ENCODE measurements at places on chromosomes 3 and 15.

DNA sequence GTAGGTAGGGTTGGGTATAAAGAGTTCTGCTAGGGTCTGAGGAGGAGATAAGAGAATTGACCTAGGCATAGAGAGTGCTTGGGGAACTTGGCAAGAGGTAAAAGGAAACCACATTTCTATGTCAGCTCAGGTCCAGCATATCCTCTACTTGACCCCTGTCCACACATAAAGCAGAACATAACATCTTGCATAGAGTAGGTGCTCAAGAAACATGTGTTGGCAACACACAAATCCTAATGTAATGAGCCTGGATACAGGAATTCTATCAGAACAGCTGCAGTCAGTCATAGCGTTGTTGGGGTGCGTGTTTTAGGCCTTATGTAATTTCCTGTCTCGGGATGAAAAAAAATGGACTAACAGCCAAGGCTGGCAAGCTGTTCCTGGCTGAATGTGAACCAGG, 35.0 kb upstream of the PLCL2 start:
- no peak for DNase-seq

DNA sequence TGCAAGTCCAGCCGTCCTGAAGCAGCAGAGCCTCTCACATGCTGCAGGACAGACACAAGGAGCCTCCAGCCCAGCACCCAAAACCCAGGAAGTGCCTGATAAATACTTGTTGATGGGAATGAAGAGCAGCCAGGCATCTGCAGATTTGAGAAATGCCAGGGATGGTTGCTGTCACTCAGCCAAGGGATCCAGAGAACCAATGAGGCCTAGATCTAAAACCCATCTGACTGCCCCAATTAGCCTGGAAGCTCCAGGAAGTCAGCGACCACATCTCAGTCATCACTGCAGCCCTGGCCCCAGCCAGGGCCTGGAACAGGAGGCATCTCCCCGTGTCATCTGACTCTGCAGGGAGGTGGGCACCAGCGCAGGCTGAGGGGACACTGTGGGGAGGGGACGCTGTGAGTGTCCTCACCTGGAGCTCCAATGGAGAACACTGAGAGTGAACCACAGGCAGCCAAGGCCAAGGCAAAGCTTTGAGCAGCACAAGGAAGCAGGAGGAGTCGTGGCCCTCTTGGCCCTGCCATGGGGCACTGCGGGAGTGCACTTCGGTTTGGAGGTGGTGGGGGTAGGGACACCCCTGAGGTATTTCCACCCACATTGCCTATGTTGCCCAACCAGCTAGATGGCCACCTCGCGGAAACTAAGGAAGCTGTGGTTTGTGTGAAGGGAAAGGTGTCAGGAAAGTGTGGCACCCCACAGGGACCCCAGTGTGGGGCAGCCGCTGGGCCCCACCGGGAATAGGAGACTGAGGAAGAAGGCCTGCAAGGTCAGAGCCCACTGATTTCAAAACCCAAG, 229.5 kb downstream of the VPS13C start:
- no peak for DNase-seq

GRCh38 chr3:30643763-30644462, 37.5 kb downstream of the TGFBR2 start:
- peak; percentile 61 for DNase-seq

DNA sequence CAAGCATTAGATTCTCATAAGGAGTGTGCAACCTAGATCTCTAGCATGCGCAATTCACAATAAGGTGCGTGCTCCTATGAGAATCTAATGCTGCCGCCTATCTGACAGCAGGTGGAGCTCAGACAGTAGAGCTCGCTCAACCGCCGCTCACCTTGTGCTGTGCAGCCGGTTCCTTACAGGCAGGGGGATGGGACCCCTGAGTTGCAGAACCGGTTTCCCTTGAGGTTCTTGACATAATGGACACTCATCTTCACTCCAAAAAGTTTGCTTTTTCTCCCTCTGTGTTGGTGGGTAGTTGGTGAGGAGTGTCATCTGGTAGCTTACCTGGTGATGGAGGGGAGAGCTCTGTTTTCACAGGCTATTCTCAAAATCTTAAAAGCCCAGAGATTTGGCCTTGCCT, 324.0 kb upstream of the TBL1XR1 start:
- DNase-seq = no peak

DNA sequence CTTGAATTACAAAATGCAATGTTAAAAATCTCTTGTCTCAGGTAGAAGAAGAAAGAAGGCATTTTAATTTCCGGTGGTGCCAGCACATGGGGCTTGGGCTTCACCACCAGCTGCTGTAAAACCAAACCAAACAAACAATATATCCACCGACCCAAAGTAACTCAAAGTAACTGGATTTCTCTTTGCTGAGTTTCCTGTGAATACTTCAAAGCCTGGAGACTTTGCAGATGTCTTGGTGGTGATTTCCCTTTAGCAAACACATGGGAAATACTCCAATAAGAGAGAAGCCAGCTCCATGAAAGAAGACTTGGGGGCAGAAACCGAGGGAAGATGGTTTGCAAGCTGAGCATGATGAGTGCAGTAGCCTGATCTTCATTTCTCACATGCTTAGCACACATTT, 62.6 kb downstream of the EIF4E3 start:
- DNase-seq = no peak

- no peak for DNase-seq
Measured at GRCh38 chr3:69353088-69353478, 32.8 kb downstream of the FRMD4B start.

- no peak for DNase-seq
Measured at GRCh38 chr3:38800511-38800910, 15.5 kb downstream of the SCN10A start.

DNA sequence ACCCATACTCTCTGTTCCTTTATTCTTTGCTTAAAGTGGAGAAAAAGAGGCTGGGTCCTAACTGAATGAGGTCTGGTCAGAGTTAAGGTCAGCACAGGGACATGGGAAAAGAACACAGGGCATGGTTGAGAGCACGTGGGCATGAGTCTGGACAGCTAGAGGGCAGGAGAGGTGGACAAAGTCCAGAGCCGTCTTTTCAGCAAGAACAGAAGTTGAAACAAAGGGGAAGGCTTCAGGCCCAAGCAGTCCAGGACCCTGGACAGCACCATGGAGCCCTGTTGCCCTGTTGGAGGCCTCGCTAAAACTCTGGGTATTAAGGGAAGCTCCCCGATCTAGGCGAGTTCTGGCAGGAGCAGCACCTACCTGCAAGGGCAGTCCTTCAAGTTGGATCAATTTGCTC, 50.7 kb downstream of the XYLB start:
- DNase-seq = no peak

- DNase-seq = no peak
Measured at GRCh38 chr3:40452562-40452875, 4.6 kb upstream of the RPL14 start.

DNA sequence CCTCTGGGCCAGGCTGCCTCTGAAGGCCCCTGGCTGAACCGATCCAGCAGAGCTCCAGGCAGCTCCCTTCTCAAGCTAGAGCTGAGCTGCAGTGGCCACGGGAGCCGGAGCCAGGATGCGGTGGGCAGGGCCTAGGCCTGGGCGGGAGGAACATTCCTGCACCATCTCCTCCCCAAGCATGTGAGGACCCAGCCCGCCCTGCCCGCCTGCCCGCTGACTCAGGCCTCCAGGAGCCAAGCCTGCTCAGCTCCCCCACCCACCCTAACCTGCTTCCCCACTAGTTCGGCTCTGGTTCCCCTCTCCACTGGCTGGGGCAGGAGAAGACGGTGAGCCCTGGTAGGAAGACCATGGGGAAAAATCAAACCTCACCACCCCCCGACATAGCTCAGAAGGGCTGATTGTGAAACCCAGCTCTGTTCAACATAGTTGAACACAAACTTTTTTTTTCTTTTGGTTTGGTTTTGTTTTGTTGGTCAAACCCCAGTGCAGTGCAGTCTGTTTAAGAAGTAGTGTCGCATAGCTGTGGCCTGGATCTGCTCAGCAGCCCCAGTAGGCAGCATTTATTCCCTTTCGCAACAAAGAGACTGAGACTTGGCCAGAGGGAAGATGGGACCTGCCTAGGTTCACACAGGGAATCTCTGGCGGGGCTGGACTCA, 13.5 kb downstream of the SNX33 start:
- DNase-seq = no peak

GRCh38 chr3:15636028-15636709, 34.6 kb downstream of the BTD start:
- peak; percentile 21 for DNase-seq

GRCh38 chr3:107956991-107957900, 133.6 kb downstream of the CD47 start:
- no peak for DNase-seq
